ENCODE measurements at places on chromosomes 7 and 10.

GRCh38 chr7:134504660-134505164, 22.7 kb upstream of the AKR1B10 start:
- no peak for DNase-seq

DNA sequence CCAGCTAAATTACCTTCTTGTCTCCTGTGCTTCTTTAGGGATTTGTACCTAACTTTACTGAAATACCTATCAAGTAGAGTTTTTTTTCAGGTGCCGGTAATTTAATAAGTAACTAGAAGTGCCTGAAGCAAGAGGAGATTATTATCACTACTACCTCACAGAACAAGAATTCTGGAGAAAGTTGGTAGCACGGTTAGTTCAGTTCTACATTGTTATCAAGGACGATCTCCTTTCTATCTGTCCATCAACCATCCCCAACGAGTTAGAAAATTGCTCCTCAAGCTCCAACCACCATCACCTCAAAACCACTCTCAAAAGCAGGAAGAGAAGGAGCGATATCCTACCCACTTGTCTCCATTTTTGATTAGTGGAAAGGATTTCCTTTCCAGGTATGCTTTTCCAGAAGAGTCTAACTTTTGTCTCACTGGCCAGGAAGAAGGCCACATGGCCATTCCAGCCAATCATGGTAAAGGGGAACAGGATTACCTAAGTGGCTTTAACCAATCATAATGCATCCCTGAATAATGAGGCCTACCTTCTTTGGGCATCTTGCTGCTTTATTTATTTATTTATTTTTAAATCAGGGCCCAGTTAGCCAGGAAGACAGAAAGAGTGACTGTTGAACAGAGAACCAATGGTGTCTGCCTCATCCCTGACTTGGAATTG, 265.2 kb downstream of the SNX13 start:
- no peak for DNase-seq

- no peak for DNase-seq
Measured at GRCh38 chr10:128191847-128192246, 65.6 kb upstream of the MKI67 start.

DNA sequence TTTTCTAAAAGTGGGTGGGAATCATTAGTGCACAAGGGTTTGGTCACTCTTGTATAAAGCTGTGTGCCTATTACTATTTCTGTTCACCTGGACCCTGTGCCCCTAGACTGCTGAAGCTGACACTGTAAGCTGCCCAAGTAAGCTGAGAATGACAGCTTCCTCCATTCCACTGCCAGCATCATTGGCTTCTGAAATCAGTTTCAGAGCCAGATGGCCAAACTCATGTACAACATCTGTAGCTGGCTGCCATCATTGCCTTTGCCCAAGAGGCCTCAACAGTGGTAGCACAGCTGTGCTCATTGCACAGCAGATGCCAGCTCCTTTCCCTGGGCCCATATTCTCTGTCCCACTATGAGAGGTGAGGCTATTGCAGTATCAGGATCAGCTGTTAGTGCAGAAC, 165.7 kb downstream of the CPEB3 start:
- DNase-seq, result peak; percentile 63

- DNase-seq, result no peak
Measured at GRCh38 chr7:112089551-112089950, 116.6 kb downstream of the DOCK4 start.

DNA sequence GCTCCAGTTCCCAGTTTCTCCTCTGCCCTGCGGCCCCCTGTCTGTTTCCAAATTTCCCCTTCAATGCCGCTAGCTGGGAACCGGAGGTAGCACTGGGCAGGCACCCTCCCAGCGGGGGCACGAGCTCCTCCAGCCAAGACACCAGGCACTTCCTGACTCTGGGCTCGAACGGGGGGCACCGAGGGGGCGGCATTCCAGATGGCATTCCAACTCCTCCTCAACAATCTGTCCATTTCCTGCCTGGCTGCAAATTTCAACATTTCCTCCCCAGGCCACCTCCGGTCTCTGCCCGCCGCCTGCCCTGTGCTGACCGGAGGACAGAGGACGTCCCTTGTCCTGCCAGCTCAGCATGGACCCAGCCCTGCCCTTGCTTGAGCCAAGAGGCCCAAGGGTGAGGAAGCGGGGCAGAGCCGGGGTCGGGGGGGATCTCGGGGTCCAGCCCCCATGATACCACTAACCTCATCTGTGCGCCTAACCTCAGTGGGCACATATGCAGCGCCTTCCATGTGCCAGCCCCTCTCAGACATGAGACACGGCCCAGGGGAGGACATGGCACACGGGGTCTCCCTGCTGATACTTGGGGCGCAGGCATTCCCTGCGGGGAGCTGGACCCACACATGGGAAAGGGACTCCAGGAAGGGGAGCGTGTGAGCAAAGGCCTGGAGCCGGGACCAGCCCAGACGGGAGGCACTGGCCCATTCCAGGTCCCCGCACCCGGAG, 58.0 kb downstream of the PDGFA start:
- no peak for DNase-seq

DNA sequence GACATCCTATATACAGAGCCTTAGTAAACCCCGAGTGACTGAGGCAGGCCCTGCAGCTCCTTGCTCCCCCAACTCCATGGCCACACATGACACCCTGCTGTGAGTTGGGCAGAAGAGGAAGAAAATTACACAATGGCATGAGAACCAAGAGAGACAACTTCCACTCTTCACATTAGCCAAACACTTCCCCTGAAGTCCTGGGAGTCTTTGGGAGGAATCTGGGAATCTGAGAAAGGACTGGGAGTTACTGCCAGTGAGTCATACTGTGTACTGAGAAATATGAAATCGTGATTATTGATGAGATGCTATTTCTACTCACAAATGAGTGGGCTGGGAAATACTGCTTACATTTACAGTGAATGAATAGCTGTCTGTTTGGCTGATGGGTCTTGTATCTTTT, 116.6 kb downstream of the SPAG6 start:
- no peak for DNase-seq

DNA sequence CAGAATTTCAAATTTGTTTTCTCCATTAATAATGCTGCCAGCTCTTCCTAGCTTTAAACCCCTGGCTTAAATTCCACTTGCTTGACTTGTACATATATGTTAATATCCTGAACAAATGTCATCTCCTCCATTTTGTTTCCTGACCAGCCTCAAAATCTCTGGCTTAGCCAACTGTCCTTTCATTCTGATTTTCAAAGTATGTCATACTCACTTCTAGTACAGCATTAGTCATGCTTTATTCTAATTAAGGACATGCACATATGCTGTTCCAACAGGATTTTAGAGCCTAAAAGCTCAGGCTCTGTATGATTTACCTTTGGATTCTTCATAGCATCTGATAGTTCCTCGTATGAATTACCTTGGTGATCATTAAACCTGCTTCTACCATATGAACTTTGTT, 158.3 kb downstream of the ZNF438 start:
- DNase-seq, result no peak

DNA sequence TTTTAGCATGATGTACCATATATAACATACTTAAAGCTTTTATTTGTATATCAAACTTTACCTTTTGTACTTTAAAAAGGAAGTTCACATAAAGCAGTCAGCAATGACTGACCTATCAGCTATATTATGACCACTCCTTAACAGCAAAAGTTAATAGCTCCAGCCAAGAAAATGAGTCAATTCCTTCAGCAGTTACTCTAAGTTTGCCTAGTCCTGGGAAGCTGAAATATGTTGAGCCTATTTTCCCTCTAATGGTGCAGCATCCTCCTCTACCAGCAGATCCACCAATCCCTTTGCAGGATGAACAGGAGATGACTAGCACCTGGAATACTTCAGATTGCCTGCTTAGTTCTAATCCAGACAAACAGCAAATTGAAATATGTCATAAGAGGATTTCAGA, 64.2 kb downstream of the CUL2 start:
- no peak for DNase-seq

GRCh38 chr7:97623333-97623732, 108.6 kb upstream of the TAC1 start:
- no peak for DNase-seq

DNA sequence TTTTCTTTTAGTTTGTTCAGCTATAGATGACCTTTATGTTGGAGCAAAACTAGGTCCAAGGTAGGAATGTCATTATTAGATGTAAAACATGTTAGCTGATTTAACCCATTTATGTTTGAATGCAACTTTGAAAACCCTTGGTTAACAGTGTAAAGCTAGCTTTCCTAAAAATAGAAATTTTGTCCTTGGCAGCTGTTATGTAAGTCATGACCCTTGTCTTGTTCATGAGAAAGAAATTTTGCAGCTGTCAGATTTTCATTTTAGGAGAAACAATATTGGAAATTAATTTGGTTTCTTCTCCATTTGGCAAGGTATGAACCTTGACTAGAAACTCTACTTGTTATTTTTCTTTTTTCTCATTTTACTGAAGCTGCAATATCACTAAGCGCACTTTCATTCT, 23.9 kb upstream of the CCAR1 start:
- no peak for DNase-seq

DNA sequence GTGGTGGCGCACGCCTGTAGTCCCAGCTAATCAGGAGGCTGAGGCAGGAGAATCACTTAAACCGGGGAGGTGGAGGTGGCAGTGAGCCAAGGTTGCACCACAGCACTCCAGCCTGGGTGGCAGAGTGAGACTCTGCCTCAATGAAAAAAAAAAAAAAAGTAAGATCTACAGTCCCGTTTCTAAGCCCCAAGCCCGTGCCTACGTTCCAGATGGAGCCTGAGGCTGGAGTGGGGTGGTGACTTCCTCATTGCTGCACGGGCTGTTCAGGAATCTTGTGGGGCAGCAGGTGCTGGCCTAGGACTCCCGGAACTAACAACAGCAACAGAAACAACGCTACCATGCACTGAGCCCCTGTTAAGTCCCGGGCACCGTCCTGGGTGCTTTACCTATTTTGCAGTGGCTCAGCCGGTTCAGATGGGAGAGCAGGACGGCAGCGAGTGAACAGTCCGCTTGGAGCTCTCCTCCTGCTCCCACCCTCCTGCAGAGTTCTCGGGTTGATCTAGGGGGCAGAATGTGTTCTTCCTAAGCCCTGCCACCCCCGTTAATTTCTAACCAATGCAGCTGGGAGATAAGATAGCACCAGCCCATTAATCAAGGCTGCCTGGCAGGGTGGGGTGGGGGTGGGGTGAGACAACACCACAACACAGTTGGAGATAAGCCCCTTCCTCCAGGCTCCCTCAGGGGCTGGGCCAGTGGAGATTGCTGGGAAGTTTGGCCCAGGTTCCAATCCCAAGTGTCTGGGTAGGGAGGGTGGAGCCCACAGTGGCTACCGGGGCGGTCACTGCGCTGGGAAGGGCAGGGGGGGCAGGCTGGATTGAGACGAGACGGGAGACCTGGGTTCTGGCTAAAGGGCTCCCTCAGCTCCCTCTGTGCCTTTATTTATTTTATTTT, 17.0 kb upstream of the SFRP5 start:
- DNase-seq, result no peak

DNA sequence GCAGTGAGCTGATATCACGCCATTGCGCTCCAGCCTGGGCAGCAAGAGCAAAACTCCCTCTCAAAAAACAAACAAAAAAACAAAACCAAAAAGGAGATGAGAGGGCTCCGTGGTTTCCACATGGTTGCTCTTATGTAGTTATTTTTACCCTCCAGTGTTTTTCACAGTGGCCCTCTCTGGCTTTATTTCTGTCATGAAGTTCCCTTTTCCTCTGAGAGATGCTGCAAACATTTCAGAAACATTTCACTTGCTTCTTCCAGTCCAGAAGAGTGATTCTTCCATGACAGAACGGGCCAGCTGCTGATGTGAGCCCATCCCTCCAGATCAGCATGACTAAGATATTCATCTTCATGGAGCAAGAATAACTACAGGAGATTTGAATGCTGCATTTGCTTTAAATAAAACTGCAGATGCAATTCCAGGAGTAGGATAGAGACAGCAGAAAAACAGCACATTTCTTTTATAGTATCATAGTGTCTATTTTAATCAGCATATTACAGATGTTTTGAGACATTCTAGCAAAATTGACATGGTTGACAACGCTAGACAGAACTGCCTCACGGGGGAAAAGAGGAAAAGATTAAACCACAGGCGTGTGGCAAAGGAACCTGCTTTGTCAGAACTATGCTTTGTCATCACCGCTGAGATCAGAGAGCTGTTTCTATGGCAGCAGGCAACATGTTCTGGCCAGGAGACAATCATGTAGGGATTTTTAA, 40.3 kb downstream of the NRCAM start:
- peak; percentile 33 for DNase-seq

- DNase-seq, result no peak
Measured at GRCh38 chr10:46245381-46245900, 41.4 kb upstream of the ANTXRL start.

DNA sequence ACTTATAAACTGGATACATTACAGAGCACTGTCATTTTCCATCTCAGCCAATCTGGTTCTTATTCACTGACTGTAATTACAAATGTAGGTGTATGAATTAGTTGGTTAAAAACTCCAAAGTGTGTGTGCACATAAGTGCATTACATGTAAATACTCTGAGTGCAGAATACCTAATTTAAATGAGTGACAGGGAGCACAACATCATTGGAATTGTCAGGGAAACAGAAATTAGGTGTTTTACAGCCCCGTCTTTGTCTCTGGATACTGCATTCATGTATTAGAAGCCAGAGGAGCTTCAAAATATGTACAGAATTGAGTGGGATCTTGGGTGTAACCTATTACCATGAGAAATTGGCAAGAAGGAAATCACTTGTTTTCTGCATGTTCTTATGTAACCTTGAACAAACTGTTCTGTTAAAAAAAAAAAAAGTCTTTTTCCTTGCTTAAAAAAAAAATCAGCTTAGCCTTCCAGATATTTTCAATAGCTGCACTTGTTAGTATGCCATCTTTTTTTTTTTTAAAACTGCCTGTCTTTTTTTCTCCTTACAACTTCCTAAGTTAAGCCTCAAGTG, 31.1 kb downstream of the CELF2 start:
- no peak for DNase-seq

GRCh38 chr7:80362010-80362618, 149.8 kb downstream of the GNAT3 start:
- no peak for DNase-seq

DNA sequence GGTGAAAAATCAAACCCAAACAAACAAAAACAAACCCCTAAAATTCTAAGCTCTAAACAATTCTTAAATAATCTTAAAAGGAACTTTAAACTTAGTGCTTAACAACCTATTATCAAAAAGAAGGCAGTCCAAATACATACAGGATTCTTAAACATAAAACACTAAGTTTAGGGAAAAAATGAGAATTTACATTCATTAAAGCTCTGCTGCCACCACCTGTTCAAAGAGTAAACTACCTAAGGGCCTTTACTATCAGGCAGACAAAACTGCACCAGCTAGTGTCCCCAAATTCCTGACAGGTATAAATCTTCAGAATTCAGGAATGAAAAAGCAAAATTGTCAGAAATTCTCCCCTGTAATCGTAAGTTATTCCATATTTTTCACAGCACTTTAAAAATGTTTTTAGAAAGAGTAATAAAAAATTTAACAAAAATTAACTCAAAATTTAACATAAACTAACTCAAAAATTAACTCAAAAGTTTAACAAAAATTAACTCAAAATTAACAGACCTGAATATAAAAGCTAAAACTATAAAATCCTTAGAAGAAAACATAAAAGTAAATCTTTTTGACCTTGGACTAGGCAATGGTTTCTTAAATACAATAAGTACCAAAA, 55.1 kb downstream of the PDZD8 start:
- peak; percentile 8 for DNase-seq

GRCh38 chr7:152624228-152624627, 51.7 kb downstream of the XRCC2 start:
- DNase-seq, result no peak
